Activated T-cell treated with anti-CD3 and anti-CD28 coated beads, Interleukin-2, amount 50 U/mL, for 4 hours (primary cell): ENCODE measurements at places on chromosomes 2 and 18.
A peak's percentile ranks its signal among the peaks of the same experiment; 100 is the strongest.

GRCh38 chr2:108988796-108989713, at the start of gene EDAR:
Gene EDAR (minus strand): TSS chr2:108989220. CDS start chr2:108931014, 58,206 bp downstream.
- DNase-seq, result peak; percentile 43

- DNase-seq, result no peak
These were observed 2.2 kb upstream of the SP5 start for GRCh38 chr2:170712653-170713542.

DNA sequence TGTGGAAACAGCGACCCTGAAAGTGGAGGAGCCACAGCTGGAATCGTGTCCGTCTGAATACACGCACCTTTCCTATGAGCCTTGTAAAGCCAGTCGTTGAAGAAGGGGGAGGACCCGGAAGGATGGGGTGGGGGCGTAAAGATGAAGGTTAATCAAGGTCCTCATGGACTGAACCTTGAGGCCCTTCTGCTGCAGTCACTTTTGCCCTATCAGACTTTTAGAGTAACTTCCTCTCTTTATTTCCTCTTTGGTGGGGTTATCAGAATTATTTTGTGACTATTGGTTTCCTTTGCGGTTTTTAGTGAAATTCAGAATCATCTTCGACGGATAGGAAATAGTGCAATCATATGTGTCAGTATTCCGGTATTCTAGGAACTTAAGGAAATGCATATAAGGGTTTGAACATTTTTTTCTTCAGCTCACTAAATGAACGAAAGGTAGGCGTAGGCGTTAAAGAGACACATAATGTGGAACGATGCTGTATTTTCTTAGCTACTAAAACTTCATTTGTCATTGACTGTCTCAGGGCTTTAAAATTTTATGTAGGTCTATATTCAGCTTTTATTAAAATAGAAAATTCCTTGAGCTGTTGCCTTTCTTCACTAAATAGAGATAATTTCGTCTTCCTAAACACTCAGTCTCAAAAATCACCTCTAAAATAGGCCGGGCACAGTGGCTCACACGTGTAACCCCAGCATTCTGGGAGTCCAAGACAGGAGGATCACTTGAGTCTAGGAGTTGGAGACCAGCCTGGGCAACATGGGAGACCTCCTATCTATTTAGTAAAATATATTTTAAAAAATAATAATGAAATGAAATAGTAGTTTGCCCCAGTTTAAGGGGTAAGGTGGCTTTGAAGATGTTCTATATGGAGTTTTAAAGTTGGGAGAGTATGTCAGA, 1.4 kb upstream of the YES1 start:
- peak; percentile 67 for DNase-seq

GRCh38 chr2:240817496-240818292, 2.3 kb downstream of the KIF1A start:
- no peak for DNase-seq

DNA sequence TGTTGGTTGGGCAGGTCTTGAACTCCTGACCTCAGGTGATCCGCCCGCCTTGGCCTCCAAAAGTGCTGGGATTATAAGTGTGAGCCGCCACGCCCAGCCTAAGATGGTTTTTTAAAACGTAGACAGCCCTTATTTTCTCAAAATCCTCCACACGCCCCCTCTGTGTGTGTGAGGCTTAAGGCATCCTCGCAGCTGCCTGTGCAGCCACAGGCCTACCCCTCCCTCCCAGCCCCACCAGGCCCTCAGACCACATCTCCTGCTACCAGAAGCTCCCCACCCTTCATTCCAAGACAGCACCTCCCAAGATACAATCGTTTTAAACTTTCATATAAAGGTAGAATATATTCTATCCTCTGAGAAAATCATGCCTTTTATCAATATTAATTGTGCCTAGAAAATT, 4.8 kb downstream of the ANO7 start:
- DNase-seq, result no peak

DNA sequence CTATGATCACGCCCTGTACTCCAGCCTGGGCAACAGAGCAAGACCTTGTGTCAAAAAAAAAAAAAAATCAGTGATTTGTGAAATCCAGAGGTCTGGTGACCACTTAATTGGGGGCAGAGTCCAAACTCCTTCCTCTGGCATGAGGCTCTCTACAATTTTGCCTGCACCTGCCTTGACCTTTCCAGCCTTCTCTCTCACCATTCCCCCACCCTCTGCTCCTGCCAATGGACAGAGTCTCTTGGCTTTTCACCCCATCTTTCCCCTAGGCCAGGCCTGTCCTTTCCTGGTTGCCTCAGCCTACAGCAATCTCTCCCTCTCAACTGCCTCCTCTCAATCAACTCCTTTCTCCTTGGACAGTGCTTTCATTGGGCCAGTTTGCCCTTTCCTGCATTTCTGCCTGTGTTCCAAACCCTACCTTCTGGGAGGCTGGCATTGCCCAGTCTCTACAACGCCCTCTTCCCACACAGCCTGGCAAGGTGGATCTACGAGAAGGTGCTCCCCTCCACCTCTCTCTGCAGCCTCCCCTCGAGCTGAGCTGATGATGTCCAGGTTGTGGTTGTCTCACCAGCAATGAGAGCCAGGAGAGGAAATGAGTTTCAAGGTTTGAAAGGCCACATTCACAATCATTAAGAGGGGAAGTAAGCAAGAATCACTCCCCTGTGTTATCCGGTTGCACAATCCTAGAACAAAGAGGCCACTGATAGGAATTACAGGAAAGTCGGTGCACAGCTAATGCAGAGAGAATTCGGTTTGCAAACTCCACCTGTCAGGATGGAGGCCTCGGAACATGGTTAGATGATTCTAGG, 39.5 kb upstream of the NPAS2 start:
- DNase-seq, result no peak

DNA sequence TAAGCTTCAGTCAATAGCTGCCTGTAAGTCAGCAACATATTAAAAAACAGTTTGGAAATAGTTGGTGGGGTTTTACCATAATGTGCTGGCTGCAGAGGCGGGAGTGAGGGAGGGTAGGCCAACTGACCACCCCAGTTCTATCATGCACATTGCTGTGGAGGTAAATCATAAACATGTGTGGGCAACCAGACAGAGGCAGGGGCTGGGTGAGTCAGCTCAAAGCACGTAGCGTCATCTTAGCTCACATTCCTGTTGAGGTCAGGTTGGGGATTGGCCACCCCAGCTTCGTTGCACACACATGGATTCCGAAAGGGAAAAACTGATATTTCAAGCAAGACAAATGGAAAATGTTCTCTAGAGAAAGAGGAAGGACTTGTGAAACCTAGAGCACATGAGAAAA, 19.5 kb downstream of the GPR45 start:
- DNase-seq, result no peak

DNA sequence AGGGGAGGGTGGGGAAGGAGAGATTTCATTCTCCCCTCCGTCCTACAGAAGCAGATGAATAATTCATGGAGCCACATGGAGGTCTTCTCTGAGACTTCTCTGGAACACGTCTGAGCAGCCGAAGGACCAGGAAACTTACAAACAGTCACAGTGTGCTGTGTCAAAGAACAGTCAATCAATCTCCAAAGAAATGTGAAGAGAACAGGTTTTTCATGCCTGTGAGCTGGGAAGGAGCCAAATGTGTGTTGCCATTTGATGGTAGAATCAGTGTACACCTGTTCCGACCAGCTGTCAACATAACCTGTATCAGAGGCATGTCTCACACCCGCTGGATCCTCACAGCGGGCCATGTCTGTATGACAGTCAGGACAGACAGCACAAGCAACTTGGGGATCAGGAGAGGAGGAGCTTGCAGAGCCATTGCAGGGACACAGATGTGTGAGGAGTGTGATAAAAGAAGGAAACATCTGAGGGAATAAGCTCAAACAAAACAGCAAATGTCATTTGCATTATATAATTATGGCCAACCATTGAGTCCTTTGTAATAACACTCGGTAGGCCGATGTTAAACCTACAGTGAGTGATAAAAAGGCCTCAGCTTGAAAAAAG, 298.5 kb downstream of the EN1 start:
- no peak for DNase-seq

DNA sequence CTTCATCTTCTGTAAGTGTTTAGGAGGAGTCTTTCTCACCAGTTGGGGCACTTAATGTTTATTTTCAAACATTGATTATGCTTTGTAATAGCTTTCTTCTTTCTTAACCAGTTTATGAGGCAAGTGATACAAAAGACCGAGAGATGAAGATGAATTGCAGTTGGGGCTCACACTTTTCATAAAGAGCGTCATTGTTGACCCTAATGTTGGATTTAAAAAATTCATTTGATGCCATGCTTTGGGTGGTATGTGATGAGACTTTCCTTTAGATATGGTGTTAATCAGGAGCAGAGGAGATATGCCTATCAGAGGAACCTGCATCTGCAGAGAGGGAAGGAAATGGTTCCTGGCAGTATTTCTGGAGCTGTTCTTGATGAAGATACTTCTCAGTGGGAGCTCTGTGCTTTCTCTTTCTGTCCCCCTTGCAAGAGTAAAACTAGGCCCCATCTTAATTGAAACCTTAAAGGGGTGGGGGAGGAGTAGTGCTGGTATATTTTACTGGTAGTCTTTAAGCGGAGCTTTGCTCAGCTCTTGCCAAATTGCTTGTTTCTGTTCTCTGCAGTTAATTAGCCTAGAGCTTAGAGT, 2.3 kb downstream of the EML4 start:
- DNase-seq, result no peak

GRCh38 chr2:234793212-234793785, 158.5 kb upstream of the SH3BP4 start:
- no peak for DNase-seq

DNA sequence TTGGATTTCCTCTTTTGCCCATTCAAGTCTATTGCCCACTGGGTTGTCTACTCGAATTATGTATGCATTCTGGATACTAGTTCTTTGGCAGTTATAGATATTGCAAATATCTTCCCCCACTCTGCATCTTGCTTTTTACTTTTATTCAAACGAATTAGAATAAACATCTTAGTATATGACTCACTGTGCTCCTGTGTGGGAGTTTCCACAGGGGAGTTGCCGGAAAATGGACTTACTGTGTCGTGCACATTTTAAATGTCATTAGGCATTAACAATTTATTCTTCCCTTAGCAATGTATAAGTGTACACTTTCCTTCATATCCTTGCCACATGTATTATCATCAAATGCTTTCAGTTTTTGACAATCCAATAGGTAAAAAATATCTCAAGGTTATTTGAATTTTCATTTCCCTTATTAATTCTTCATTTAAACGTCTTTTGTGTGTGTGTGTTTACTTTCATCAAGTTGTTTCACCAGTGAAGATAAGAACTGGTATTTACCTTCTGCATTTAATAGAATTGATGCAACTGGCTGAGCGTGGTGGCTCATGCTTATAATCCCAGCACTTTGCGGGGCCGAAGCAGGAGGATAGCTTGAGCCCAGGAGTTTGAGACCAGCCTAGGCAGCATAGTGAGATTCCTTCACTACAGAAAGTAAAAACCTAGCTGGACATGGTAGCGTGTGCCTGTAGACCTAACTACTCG, 4.6 kb upstream of the UGT1A5 start:
- no peak for DNase-seq

DNA sequence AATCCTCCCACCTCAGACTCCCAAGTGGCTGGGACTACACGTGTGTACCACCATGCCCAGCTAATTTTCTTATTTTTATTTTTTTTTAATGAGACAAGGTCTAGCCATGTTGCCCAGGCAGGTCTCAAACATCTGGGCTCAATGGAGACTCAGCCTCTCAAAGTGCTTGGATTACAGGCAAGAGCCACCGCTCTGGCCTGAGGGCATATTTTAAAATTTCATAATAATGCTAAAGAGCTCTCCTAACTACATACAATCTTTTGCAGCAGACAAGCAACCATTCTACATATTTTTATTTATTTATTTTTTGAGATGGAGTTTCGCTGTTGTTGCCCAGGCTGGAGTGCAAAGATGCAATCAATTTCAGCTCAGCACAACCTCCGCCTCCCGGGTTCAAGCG, 207.0 kb downstream of the RAB3GAP1 start:
- no peak for DNase-seq

DNA sequence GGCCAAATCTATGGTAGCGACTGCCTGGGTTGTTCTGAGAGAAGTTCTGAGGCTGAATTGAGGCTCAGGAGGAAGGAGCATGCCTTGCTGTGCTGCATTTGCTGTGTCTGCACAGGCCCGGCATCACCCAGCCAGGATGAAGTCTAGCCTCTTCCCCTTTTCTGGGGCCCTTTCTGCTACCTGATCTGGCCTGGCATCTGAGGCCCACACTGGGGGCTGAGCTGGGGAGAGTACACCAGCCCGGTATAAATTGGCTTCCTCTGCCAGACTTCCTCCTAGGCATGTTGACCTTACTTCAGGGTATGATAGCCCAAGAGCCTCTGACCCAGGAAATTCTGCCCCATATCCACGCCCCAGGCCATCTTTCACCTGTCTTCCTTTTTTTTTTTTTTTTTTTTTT, 30.0 kb downstream of the MRPL35 start:
- no peak for DNase-seq

DNA sequence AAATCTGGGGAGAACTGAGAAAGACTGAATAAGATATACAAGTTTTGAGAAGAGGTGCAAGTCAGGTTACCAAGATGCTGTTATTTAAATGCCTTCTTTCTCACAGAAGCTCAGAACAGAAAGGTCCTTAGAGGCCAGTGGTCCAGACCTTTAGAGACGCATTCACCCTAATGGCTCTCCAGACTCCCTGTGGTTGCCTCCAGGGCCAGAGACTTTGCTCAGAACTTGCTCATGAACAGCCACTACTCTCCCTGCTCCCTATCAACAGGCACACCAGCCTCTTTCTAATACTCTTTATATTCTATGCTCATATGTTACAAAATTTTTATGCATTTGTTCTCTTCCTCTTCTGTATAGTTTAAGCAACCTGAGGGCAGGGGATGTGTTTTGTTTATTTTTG, 349.0 kb upstream of the TNP1 start:
- DNase-seq, result no peak

GRCh38 chr2:171807831-171808393, 86.1 kb downstream of the SLC25A12 start:
- no peak for DNase-seq

DNA sequence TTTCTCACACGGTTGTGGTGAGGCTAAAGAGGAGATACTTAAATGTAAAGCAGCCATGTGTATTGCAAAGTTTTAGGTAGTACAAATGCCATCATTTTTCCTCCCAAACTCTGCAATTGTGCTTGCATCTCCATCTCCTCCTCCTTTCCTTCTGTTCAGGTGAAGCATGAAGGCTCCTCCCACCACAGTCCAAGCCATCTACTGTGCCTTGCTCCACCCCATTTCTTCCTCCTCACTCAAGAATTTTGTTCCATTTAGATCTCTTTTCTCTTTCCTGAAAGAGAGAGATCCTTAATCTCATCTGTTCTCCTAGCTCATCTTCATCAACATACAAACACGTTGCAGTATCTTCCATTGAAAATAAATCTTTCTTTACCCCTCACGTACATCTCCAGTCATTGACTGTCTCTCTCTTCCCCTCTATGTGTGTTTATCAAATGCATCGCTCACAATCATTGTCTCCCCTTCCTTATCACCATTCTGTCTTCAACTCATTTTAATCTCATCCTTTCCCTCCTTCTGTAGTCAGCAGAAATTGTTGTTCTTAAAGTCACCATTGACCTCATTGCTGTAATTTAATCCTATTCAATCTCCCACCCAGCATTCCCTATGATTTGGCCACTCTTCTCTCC, 392.1 kb downstream of the RAD51AP2 start:
- DNase-seq, result no peak

DNA sequence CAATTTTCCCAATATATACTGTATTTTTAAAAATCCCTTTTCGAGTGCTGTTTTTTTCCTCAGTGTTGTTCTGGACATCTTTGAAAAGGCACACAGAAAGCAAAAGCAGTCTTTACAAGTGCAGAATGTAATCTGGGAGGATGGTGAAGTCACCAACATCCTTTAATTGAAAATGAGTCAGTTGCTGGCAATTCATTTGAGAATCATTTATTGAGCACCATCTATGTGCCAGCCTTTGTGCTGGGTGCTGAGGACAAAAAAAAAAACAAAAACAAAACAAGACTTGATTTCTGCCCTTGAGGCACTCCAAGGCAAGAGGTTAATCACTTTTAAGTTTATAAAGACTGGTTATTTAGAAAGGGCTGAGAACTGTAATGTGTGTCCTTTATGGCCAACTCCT, 46.7 kb upstream of the ACVR1 start:
- DNase-seq, result no peak
